ENCODE measurements at places on chromosomes 1 and 21.

DNA sequence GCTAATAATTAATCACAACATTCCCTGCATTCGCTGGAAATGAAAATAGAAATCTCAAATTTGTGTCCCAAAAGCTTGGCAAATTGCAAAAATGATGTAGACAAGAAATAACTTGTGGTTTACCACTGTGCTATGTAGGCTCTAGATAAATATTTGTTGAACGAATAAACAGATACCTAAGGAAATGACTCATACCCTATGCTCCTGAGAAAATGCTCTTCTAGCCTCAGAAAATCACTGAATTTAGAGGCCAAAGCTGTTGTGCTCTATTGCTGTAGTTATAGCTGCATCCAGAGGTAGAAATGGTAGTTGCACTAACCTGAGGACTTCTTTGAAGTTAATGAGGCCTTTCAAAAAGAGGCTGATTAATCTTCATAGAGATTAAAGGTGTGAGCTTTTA lies 142.0 kb upstream of the ZNHIT6 start:
- DNase-seq, result no peak

GRCh38 chr1:21335088-21335691 lies 44.9 kb upstream of the ECE1 start:
- DNase-seq, result no peak

DNA sequence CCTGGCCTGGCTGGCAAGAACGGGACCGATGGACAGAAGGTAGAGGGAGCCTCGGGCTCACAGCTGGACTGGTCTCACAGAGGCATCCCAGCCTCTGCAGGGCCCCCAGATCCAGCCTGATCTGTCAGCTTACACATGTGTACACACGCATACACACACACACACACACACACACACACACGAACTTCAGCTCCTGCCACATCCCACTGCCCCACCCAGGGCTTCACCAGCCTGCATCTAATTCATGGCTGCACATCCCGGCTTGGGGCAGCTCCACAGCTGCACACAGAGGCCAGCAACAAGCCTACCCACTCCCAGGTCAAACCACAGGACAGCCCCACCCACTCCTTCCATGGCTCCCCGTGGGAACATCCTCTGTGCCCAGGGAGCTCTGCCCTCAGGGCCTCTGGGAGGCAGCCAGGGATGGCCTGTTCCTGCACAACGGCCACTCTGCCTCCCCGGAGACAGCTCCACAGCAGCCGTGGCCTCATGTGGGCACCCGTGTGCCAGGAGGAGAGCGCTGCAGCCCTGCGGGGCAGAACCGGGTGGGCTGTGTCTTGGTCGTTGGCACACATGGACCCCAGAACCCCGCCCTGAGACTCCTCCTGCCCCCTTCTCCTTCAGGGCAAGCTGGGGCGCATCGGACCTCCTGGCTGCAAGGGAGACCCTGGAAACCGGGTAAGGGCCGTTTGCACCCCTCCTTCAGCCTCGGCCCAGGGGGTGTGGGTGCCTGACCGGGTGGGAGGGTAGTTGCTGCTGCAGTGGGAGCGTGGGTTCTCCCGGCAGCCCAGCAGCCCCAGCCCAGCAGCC lies 19.1 kb downstream of the COL6A2 start:
- DNase-seq, result no peak

- DNase-seq, result no peak
These were observed 2.6 kb downstream of the KRTAP10-12 start for GRCh38 chr21:44699502-44700001.

DNA sequence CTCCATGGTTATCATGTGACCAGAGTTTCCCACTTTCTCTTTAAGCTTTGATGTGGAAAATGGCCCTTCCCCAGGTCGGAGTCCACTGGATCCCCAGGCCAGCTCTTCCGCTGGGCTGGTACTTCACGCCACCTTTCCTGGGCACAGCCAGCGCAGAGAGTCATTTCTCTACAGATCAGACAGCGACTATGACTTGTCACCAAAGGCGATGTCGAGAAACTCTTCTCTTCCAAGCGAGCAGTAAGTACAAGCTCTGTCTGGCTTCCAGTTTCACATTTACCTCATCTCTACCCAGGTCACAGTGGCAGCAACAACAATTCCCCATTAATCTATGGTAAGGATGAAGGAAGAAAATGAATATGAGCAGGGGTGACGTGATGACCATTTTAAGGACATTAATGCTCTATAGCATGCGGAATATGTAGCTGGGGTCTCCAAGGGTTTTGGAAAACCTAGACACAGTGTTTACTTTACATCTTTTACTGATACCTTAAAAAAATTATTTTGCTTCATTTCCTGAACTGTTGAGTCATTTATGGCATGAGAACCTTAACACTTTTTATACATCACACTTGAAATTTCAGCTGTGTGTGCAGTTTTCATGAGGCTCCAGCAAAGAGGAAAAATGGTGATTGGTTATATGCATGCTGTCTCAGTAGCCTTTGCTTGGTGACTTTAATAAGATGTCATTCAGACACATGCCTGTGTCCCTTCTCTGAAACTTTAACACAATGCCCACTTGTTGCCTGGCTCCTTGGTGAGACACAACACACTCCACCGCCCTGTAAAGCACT lies 286.3 kb upstream of the SGIP1 start:
- no peak for DNase-seq

DNA sequence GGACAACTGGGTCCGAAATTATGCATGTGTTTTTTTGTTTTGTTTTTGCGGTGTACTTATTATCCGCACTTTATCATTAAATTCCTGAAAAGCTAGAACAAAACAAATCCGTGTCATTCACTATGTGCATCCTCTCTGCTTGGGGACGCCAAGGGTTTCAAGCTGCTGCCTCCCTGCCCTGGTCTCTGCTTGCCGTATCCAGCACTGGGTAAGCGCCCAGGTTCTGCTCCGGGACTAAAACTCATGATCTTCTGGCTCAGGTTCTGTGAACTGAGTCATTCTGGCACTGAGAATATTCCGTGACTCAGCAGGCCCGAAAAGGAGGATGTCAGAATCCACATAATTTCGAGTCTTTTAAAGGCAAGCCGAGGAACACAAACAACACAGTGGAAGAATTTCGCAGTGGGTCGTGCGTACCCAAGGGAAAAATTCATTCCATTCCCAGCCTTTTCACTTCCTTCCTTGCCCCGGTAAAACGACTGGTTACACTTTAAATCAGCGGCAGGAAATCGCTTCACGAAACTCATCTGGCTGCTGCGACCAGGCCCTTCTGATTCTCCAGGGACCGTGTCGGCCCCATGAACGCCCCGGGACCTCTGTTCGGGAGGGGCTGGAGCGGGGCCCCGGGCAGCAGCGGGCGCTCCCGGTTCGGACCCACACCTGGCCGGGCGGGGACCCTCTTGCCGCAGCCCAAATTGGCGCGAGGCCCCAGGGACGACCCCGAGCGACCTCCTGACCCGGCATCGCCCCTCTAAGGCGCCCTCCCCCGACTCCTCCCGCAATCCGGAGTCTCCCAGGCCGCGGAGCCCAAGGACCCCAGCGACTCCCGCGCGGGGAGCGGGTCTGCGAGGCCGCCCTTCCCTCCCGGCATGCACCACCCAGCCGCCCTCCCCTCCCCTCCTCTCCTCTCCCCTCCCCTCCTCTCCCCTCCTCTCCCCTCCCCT lies 746 bp upstream of the LAMC1 start:
- peak; percentile 67 for DNase-seq

- no peak for DNase-seq
These were observed 543.2 kb upstream of the CXADR start for GRCh38 chr21:16969636-16970035.

GRCh38 chr1:13548281-13548680 lies 34.5 kb upstream of the LRRC38 start:
- no peak for DNase-seq

DNA sequence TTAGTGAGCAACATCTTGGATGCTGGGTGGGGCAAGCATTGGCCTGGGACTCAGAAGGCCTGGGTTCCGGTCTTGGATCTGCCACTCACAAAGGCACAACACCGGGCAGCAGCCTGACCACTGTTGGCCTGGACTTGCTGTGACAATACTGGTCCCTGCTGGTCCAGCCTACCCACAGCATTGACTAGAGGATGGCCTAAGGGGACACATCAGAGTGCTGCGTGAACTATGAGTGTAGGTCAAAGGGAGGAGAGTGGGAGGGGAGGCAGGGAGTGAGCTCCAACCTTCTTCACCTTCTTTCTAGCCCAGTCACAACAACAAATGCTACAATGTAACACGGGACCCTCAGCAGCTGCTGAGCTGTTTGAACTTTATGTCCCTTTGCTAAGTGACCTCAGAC lies 31.1 kb downstream of the TMEM50A start:
- DNase-seq, result no peak

DNA sequence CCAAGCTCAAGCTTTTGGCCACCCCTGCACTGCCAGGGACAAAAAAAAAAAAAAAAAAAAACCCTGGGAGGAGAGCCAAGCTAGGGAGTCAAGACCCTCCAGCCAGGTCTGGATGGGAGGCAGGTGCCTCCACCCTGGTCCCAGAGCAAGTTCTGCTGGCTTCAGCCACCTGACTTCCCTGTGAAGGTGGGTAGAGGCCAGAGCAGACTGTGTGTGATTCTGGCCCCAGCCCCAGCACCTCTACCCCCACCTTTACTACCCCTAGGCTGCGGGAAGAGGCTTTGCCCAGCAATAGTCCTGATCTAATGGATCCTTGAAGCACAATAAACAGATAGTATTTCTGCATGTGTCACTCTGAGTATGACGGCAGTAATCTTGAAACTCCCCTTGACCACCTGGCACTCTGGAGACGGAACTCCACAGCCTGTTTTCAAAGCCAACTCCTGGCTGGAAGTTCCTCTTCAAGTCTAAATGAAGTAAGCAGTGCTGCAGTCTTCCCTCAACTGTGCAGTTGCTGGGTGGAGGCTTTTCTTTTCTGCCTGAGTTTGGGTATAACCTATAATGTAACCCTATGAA lies 9.8 kb downstream of the PDZK1IP1 start:
- DNase-seq, result no peak
